T-helper 17 cell (primary cell): ENCODE measurements at places on chromosomes 13 and 19.

DNA sequence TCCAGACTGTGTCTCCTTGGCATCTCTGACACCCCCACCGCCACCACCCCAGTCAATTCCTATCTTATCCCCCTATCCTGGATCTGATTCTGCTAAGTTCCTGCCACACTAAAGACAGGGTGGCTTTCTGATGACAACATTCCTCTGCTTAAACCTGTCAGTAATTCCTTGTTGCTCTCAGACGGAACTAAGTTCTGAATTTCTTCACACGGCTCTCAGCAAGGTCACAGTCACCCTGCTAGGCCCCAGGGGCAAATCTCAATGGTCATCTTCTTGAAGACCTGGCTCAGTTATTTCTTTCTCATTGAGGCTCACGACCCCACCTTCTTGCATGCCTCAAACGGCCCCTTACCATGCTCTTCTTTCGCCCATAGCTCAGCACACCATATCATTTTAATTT lies 7.6 kb downstream of the ALOX5AP start:
- no peak for DNase-seq

GRCh38 chr13:66933527-66933926 lies 296.6 kb downstream of the PCDH9 start:
- DNase-seq = no peak

GRCh38 chr13:84925443-84925842 lies 873.8 kb downstream of the SLITRK6 start:
- DNase-seq = no peak

DNA sequence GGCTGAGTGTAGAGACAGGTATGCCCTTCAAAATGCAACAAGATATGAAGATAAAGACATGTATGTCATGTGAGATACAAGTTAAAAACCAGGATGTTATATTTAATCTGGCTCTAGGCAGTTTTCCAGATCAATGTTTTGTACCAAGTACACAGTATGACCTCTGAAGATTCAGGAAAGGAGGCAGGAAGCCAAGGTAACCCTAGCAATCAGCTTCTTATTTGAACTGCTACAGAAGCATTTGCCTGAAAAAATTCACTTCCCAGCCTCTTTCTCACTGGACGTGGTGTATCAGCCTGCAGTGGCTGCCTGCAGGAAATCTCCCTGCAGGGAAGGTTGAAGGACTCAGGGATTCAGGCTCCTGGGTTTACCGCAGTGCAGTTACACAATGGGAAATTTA lies 24.1 kb downstream of the OLFM4 start:
- DNase-seq = no peak

DNA sequence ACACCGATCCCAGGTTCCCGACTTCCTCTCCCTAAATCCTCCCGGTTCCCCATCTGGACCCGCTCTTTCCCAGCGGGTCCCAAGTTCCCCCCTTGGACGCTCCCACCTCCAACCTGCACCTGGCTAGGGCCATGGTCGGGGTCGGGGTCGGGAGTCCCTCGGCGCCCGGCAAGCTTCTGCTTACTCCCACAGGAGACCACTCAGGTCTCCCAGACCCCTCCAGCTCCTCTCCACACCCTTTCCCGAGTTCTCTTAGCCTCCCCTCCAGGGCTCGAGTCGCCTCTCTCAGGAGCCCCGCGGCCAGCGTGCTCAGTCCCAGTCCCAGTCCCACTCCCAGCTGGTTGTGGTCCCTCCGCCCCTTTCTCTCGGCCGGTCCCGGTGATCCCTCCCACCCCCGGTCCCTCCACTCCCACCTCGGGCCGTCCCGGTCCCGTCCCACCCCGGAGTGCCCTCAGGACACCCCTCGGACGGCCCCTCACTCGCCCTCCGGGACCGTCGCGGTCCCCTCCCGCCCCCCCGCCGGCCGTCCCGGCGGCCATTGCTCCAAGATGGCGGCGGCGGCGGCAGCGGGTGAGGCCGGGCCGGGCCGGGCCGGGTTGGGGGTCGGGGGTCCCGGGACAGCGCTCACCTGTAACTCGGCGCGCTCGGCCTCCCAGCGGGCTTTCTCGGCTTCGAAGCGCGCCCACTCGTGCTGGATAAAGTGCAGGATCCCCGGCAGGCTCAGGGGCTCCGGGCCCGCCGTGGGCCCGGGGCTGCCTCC lies at the start of gene FKRP:
TSS of gene FKRP (plus strand) at position 537 of the 760 bp plus-strand sequence. CDS start 9,394 bp downstream, outside the sequence.
- peak; percentile 19 for DNase-seq

- DNase-seq = no peak
These were observed 21.7 kb upstream of the PCDH8 start for GRCh38 chr13:52870143-52870542.

DNA sequence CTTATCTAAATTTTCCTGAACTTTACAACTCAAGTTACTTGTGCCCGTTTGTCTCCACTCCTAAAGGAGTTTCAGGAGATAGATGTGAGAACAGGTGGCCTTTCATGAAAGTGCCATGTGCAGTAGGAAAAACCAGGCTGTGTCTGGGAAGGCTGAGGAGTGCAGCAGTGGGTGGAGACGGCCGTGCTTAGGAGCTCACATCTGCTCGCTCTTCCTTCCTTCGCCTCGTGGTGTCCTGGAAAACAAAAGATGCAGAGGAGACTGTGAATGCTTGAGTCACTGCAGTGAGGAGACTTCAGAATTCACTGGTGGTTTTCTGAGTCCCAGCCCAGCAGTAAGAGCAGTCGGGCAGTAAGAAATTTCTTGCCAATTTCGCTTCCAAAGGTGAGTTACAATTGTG lies 138.4 kb upstream of the RNF113B start:
- no peak for DNase-seq

GRCh38 chr19:55459551-55459949 lies 1.9 kb downstream of the ISOC2 start:
- DNase-seq = no peak

DNA sequence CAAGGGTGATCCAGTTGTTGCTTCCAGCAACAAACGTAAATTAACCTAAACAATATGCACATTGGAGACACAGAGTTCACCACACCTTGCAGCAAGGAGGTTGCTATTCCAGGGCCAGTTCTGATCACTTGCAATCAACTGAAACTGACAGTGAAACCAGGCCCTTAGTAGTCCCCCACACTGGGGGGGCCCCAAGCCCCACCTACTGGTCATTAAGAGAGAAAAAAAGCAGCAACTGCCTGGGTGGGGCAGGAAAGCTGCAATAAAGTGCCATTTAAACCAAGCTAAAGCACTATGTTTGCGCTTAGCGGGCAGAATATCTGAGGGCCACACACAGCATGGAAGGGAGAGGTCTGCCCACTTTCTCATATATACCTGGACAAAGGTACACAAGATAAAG lies 51.5 kb downstream of the ATP7B start:
- no peak for DNase-seq

GRCh38 chr13:54162069-54162468 lies 1133.5 kb downstream of the OLFM4 start:
- no peak for DNase-seq

GRCh38 chr19:47324502-47324901 lies 7.5 kb upstream of the C5AR2 start:
- no peak for DNase-seq

DNA sequence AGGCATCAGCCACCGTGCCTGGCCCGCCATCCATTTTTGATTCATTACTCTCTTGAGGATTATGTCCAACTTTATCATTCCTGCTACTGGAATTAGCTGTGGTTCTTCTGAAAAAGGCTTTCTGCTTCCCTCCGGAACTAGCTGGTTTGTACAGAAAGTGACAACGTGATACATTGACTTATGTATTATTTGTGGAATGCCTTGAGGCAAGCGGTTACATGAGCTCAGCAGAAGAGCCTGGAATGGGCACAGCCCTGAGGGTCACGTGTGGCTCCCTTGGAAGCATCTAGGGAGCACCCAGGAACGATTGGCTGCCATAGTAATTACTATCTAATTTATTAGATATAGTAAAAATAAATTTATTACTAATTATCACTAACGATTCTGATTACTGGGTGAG lies 14.4 kb upstream of the RETN start:
- no peak for DNase-seq

GRCh38 chr19:35278578-35279284 lies 3.6 kb upstream of the HAMP start:
- no peak for DNase-seq

GRCh38 chr19:35328851-35329285 lies at the start of gene CD22:
CD22 (plus strand) TSS chr19:35329187; CDS start chr19:35332041, 2,854 bp downstream.
- no peak for DNase-seq

DNA sequence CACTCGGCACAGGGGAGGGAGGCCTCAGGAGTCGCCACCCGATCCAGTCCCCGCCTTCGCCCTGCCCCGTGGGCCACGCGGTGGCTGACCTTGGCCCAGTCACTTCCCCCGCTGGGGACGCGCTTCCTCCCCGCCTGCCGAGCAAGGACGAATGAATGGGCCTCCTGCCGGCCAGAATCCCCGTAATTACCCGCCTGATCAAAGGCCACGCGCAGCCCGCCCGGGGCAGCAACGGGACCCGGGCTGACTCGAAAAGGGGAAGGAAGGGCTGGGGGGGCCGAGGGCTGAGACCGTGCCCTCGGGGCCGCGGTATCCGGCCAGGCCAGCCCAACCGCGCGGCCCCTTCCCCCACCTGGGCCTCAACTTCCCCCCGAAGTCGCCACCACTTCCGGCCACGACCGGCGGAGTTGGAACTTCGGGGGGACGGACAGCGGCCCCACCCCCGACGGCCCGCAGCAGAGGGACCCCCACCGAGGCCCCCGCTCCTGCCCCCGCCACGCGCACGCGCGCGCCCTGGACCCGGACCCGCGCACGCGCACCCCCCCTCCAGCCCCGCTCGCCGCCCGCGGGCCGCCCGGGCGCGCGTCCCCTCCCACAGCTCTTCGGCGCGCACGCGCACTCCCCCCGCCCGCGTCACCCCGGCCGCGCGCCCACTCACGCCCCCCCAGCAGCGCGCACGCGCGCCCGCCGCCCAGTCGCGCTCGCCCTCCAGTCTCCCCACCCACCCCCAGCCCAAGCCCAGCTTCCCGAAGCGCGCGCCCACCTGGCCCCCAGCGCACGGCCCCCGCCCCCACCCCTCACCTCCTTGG lies 520 bp downstream of the ZNF787 start:
- DNase-seq = peak; percentile 71

DNA sequence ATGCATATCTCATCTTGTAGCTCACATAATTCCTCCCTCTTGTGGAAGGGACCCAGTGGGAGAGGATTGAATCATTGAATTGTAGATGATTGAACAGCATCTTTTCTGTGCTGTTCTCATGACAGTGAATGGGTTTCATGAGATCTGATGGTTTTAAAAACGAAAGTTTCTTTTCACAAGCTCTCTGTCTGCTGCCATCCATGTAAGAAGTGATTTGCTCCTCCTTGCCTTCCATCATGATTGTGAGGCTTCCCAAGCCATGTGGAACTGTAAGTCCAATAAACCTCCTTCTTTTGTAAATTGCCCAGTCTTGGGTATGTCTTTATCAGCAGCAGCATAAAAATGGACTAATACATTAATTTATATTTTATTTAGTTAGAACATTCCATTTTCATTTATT lies 19.6 kb upstream of the ZNF675 start:
- DNase-seq = no peak

DNA sequence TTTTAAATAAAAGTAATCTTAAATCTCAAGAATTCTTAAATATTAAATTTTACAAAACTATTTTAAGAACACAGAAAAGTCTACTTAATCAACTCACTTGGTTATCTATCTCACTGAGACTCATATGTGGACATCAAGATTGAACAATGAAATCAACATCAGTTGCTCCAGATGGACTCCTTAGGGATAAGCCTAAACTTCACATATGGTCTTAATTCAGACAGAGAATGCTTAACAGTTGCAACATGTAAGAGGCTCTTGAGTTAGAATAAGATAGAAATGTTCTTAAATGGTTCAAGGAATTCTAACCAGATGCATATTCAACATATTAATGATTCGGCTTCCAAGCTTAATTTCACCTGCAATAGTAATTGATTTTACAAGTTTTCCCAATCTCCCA lies 1730.9 kb downstream of the PCDH9 start:
- no peak for DNase-seq

DNA sequence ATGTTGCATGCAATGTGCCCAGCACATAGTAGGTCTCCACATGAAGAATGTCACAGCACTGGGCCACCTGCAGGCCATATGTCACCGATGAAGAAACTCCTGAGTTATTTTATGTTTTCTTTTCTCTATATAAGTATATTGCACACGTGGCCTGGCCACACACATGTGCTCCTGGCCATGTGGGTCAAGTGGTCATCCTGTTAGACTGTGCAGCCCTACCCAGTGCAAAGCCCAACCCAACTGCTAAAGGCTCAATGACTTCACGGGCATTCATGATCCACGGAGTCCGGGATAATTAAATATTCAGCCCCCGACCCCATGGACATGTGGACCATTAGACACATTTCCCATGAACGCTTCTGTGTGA lies 163.2 kb downstream of the TEX29 start:
- DNase-seq = no peak

DNA sequence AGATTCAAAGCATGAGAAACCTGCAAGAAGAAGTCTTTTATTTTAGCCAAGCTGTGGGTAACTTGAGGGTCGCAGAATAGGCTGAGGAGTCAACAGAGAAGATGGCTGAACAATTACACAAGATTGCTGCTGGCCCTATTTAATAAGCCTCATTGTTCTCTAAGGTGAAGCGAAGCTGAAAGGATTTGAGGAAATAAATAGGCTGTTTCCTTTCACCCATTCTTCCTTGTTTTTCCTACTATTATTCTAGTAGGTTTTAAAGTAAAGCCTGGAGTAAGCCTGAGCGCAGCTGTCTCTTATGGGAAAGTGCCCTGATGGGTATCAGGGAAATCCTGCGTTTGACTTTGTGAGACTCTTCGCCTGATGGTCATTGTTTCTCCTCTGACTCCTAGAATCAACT lies 25.0 kb upstream of the PCCA start:
- DNase-seq = no peak

DNA sequence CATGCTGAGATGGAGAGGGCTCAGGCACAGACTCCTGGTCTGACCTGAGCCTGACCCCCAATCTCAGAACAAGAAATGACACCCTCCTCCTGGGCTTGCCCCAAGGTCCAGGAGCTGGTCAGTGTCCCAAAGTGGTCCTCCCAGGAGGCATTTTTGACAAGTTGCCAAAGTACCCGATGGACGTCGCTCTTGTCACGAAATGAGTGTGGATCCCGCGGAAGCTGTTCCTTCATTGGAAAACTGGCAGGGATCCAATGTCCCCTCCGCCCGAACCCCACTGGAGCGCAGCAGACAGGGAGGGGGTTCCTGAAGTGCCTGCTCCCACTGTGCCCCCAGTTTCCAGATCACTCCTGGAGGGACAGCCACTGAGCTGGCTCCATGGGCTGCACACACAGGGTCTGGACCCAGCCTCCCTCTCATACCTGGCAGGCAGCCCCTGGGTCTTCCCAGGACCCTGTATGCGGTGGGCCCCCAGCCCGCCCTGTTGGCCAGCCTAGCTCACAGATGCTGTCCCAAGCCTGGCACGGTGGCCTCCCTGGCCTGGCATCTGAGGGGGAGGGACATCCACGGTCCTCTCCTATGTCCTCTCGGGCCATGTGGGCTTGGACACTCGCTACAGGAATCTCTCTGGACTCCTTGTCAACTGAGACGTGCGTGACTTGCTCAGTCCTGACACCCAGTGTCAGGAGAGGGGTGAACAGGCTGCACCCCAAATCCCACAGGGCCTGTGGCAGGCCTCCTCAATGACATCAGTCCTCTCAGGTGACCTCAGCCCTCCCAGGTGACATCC lies 12.8 kb upstream of the ZNF14 start:
- DNase-seq = no peak

- DNase-seq = no peak
These were observed 25.4 kb upstream of the SCEL start for GRCh38 chr13:77510156-77510555.
